Activated T-cell treated with anti-CD3 and anti-CD28 coated beads, Interleukin-2, amount 50 U/mL, for 24 hours (primary cell): ENCODE measurements at places on chromosomes 1 and 21.

DNA sequence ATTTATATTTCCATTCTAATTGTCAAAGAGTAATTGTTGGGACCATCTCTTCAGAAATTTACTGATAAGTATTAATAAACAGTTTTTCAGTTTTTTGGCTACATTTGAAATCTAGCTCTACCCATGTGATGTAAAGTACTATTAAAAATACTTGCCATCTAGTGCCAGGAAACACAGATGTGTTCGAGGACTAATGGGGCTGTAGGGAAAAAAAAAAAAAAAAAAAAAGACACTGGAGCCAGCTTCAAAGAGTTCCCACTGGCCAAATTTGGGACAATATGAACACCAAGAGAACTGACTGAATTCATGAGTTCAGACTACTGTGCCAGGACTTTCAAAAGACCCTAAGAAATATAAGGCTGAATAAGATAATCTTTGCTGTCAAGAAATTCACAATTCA is 65.2 kb upstream of the GFI1 start:
- DNase-seq, result no peak
- peaks cover 88% of the 10 kb centered on the region for H3K36me3 ChIP-seq
- H3K27me3 ChIP-seq, result no peaks in the 10 kb centered on the region
- peaks cover 55% of the 10 kb centered on the region for H3K4me1 ChIP-seq
- H3K27ac ChIP-seq, result no peak overlapping the region

GRCh38 chr1:117694543-117694942 is 88.7 kb downstream of the TENT5C start:
- H3K4me3 ChIP-seq, result no peak overlapping the region
- peaks cover 17% of the 10 kb centered on the region for H3K27me3 ChIP-seq
- H3K27ac ChIP-seq, result no peak overlapping the region
- no peak for DNase-seq

- H3K36me3 ChIP-seq, result no peaks in the 10 kb centered on the region
- no peak overlapping the region for H3K4me3 ChIP-seq
- no peak overlapping the region for H3K27ac ChIP-seq
- no peaks in the 10 kb centered on the region for H3K27me3 ChIP-seq
- DNase-seq, result no peak
Observed at GRCh38 chr1:93638307-93638847, 43.3 kb downstream of the BCAR3 start.

GRCh38 chr1:198904321-198904720 is 265.5 kb downstream of the PTPRC start:
- DNase-seq, result no peak
- no peaks in the 10 kb centered on the region for H3K27me3 ChIP-seq
- no peak overlapping the region for H3K4me3 ChIP-seq
- H3K4me1 ChIP-seq, result peaks cover 37% of the 10 kb centered on the region
- no peak overlapping the region for H3K27ac ChIP-seq
- H3K36me3 ChIP-seq, result peaks cover 13% of the 10 kb centered on the region

DNA sequence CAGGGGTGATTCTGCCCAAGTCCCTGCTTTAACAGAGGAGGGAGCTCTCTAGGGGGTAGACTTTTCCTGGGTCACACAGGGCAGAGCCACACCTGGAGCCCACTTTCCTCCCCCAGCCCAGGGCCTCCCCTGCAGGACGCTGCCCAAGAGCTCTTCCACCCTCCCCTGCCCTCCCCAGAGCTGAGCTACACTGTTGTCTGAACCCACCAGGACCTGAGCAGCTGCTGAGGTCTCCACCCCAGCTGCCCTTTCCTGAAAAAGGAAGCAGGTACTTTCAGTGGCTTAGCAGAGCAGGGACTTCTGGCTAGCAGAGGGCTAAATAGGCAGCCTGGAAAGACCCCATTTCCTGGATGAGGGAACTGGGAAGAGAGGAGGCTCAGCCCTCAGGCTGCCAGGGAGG is 169.3 kb upstream of the ETV3 start:
- no peak for DNase-seq
- peaks cover 29% of the 10 kb centered on the region for H3K27me3 ChIP-seq
- no peaks in the 10 kb centered on the region for H3K4me1 ChIP-seq
- H3K36me3 ChIP-seq, result no peaks in the 10 kb centered on the region

- no peak overlapping the region for H3K27ac ChIP-seq
- H3K4me3 ChIP-seq, result no peak overlapping the region
- DNase-seq, result no peak
- peaks cover 5% of the 10 kb centered on the region for H3K27me3 ChIP-seq
Observed at GRCh38 chr1:67522001-67522441, 91.8 kb upstream of the SERBP1 start.

DNA sequence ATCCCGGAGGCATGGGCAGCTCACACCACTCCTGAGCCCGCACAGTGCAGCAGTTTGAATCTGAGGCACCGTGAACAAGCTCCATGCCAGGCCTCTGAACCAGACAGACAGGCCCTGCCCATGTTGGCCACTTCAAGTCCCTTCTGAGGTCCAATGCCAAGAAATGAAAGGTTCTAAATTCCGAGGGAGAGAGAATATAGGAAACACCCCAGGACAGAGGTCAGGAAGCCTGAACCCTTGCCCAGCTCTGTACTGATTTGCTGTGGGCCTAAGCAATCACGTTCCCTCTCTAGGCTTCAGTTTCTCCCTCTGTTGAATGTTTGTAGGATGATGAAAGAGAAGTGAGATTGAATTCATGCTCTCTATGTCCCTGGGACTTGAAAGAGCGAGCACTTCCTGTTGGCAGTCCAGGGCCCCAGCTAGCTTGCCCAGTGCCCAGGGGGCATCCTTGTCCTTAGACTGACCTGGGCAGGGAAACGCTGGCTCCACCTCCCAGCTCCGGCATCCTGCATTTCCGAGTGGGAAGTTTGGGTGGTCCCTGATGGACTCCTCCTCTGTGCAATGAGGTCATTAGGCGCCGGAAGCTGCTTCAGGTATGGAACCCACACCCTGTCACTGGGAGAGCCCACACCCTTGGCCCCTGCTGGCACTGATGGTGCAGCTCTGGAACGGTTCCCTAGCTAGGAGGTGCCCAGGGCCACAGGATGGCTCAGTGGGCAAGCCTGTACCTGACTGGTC is 242.4 kb upstream of the TMEM51 start:
- H3K27ac ChIP-seq, result no peak overlapping the region
- H3K4me1 ChIP-seq, result no peaks in the 10 kb centered on the region
- DNase-seq, result no peak
- no peak overlapping the region for H3K4me3 ChIP-seq
- no peaks in the 10 kb centered on the region for H3K36me3 ChIP-seq

DNA sequence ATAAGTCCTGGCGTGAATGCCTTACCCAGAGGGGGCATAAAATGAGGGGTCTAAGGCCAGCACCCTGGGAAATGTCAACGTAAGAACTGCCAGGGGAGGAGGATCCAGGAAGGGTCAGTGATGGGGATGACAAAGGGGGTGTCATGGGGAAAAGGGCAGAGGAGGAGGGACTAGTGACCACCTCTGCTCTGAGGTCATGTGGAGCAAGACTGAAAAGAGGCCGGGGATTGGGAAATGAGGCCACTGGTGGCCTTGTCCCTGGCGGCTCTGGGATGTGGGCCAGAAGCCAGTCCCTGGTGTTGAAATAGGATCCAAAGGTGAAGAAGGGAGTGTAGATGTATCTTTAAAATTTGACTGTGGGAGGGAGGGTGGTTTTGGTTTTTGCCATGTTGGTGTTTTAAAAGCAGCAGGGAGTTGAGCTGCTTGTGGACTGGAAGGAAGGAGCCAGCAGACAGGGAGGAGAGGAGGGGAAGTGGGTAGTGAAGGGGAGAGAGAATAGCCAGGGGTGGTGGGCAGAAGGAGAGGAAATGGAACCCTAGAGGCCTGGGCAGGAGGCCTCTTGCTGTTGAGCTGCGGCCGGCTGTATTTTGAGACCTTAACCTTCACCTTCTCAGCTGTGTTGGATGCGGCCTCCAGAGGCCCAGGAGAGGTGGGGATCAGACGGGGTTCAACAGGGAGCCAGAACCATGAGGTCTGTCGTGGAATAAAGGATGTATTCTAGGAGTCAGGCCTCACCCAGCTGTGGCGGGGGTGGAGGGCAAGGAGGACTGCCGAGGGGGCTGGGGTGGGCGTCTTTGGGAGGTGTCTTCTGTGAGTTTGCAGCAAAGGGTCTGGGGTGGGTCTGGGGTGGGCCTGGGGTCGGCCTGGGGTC is 92.5 kb downstream of the DHRS3 start:
- H3K27me3 ChIP-seq, result no peaks in the 10 kb centered on the region
- peaks cover 16% of the 10 kb centered on the region for H3K4me1 ChIP-seq
- no peak overlapping the region for H3K4me3 ChIP-seq
- no peak overlapping the region for H3K27ac ChIP-seq

DNA sequence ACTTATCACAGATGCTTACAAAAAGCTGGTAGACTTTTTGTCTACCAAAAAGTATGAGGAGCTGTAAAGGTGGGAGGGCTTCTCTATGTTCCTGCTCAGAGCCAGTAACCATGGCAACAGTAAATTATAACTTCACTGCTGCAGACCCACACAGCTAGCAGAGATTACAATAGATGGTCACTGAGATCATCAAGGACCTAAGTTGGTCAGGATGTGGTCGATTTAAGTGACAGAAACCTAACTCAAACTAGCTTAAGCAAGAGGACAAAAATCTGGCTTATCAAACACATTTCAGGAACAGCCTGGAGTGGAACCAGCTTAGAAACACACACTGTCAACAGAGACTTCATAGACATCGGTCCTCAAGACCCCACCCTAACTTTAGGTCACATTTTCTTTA is 113.4 kb upstream of the ATP1A1 start:
- DNase-seq, result no peak
- H3K27ac ChIP-seq, result no peak overlapping the region
- peaks cover 64% of the 10 kb centered on the region for H3K4me1 ChIP-seq

GRCh38 chr1:199303035-199303434 is 664.2 kb downstream of the PTPRC start:
- no peak for DNase-seq
- H3K36me3 ChIP-seq, result no peaks in the 10 kb centered on the region
- peaks cover 26% of the 10 kb centered on the region for H3K27me3 ChIP-seq
- no peak overlapping the region for H3K27ac ChIP-seq
- no peak overlapping the region for H3K4me3 ChIP-seq

GRCh38 chr21:38918607-38919346 is 113.0 kb downstream of the ETS2 start:
- no peak for DNase-seq
- H3K27me3 ChIP-seq, result peaks cover 51% of the 10 kb centered on the region
- no peak overlapping the region for H3K4me3 ChIP-seq
- no peaks in the 10 kb centered on the region for H3K36me3 ChIP-seq
- no peak overlapping the region for H3K27ac ChIP-seq

GRCh38 chr1:23194119-23194984 is 22.9 kb downstream of the HTR1D start:
- peaks cover 1% of the 10 kb centered on the region for H3K4me1 ChIP-seq
- no peaks in the 10 kb centered on the region for H3K36me3 ChIP-seq
- H3K4me3 ChIP-seq, result no peak overlapping the region
- H3K27ac ChIP-seq, result no peak overlapping the region

GRCh38 chr1:246971090-246971721 is 36.7 kb downstream of the ZNF695 start:
- H3K27ac ChIP-seq, result no peak overlapping the region
- H3K4me3 ChIP-seq, result no peak overlapping the region
- H3K36me3 ChIP-seq, result peaks cover 10% of the 10 kb centered on the region
- DNase-seq, result peak; percentile 58
- H3K27me3 ChIP-seq, result peaks cover 5% of the 10 kb centered on the region

DNA sequence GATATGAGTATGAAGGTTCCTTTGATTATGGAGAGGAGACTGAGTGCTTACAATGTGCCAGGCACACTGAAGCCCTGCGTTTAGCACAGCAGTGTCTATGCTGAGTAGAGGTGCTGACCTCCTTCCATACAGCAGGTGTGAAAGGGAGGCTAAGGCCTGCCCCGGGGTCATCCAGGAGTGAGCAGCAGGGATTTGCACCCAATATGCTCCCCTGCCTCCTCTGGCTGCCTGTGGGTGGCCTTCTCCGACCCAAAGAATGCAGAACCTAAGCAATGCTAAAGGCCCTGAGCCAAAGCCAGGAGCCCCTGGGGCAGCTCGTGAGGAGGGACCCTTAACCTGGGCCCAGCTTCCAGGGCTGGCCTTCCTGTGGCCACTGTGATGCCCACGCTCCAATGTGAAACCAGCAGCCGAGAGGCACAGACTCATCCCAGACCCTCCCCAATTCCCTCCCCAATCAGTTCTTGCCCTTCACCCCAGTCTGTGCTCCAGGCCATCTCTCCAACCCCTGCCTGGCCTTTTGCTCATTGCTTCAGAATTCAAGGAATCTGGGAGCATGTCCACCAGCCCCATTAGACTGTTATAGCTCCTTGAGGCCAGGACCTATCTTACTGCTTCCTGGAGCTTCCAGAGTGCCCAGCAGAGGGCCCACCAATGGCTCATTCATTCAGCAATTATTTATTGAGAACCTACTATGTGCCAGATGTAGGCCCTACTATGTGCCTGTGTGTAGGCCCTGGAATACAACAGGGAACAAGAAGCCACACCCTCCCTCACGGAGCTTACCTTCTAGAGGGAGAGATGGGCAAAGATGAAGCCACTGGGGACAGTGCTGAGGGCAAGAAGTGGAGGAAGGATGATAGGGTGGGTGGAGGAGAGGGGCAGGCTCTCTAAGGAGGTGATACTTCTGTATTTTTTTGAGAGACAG is 53.3 kb downstream of the TAS1R2 start:
- H3K27me3 ChIP-seq, result peaks cover 22% of the 10 kb centered on the region
- DNase-seq, result no peak
- no peak overlapping the region for H3K27ac ChIP-seq

DNA sequence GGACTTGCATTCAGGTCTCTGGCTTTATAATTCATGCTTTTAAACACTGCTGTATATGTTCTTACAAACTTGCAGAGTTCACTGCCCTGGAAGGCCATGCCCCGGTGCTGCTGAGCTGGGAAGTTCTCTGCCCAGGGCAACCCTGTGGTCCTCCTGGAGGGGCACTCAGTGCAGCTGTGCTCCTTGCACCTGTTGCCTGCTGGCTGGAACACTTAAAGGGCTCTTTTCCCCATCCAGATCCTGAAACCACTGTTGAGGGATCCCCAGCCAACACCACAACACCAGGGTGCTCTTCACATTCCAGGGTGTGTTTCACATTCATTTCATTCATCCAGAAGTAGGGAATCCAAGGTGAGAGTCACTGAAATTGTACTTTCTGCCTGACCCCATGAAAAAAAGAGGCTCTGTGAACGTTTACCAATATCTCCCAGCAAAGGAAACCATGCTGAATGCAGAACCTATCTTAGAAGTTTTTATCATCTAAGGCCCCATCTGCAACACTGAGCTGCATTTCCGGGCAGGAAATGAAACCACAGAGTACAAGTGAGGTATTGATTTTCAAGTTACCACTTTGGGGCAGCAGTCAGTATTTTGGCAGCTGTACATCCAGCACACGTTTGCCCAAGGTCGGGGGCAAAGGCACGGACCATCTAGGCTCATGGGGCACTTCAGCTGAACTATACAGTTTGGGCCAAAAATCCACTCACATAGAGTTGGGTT is 16.4 kb upstream of the KIAA0040 start:
- H3K4me3 ChIP-seq, result peak overlapping the region; percentile 61
- peak overlapping the region; percentile 89 for H3K27ac ChIP-seq
- no peak for DNase-seq
- H3K36me3 ChIP-seq, result no peaks in the 10 kb centered on the region
- H3K4me1 ChIP-seq, result peaks cover 68% of the 10 kb centered on the region
- H3K27me3 ChIP-seq, result no peaks in the 10 kb centered on the region

- no peak for DNase-seq
- no peak overlapping the region for H3K4me3 ChIP-seq
- no peaks in the 10 kb centered on the region for H3K36me3 ChIP-seq
- H3K27ac ChIP-seq, result no peak overlapping the region
Observed at GRCh38 chr1:7341145-7341905, 429.8 kb upstream of the VAMP3 start.

GRCh38 chr1:177600321-177600720 is 369.5 kb downstream of the SEC16B start:
- no peak overlapping the region for H3K4me3 ChIP-seq
- no peaks in the 10 kb centered on the region for H3K4me1 ChIP-seq
- H3K36me3 ChIP-seq, result no peaks in the 10 kb centered on the region
- H3K27me3 ChIP-seq, result no peaks in the 10 kb centered on the region
- DNase-seq, result no peak
